Gastrocnemius medialis (tissue), 4 donors: ENCODE measurements at places on chromosomes 5 and 9. TPM values are rescaled to one million over a fixed set of nuclear protein-coding genes. Genes with fewer than 3 reads are reported as not detected.
A peak's percentile ranks its signal among the peaks of the same experiment; 100 is the strongest.

Gene RUSC2
- 166 TPM for total RNA-seq

Gene DOK3
- total RNA-seq, result 5.1 TPM

Gene TNFSF15
- not detected for total RNA-seq

Gene CDC20B
- not detected for total RNA-seq

Gene PCDHAC2
- 0.03 TPM for total RNA-seq

Gene PCA3
- total RNA-seq, result not detected

Gene RANBP3L
- 2.5 TPM for total RNA-seq

Gene MAST4
- 24.1 TPM for total RNA-seq

Gene PCDHB11
- 0.61 TPM for total RNA-seq

Gene ABO
- total RNA-seq, result 0.24 TPM

Gene SLC34A1
- not detected for total RNA-seq

Gene DMRT3
- total RNA-seq, result 0.29 TPM

- no peaks in the 10 kb centered on the region for H3K4me1 ChIP-seq
- DNase-seq, result no peak
- no peaks in the 10 kb centered on the region for H3K36me3 ChIP-seq
- H3K27me3 ChIP-seq, result no peaks in the 10 kb centered on the region
- H3K4me3 ChIP-seq, result no peak overlapping the region
- H3K27ac ChIP-seq, result no peak overlapping the region
Observed at GRCh38 chr5:54049144-54049543, 261.2 kb downstream of the ARL15 start.

GRCh38 chr9:136193891-136194279 is 11.0 kb downstream of the LHX3 start:
- H3K4me3 ChIP-seq, result no peak overlapping the region
- H3K4me1 ChIP-seq, result no peaks in the 10 kb centered on the region
- no peaks in the 10 kb centered on the region for H3K36me3 ChIP-seq
- no peak for DNase-seq

DNA sequence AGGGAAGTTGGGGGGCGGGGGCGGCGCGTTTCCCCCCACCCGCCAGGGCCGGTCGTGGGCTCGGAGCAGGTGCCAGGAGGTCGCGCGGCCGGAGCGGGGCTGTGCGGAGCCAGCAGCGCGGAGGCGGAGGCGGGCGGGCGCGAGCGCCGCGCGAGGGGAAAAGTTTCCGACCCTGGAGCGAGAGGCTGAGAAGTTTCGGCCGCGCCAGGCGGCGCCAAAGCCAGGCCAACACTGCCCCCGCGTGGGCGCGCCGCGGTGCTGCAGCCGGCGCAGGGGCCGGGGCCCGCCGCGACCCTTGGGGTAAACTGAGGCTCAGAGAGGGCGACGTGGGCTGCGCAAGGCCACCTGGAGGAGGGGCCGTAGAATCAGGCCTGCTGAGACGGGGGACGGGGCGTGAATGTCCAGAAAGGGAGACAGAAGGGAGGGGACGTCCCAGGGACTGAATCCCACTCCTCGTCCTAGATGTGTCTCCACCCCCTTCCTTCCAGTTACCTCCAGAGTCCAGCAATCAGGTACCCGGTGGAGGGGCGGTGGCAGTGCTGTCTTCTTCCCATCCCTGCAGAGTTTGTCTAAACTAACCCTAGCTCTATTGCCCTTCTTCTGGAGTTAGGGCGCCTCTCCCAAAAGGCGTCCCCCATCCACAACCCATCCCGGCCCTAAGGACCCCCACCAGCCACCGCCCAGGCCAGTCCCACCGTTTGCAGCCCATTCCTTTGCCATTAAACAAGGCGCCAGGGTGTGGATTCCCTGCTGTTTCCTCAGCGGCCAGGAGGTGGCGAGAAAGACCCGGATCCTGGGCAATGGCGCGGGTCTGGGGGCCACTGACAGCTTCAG is 10.2 kb downstream of the C9orf50 start:
- no peaks in the 10 kb centered on the region for H3K36me3 ChIP-seq
- peak overlapping the region; percentile 86 for H3K27ac ChIP-seq

- no peaks in the 10 kb centered on the region for H3K36me3 ChIP-seq
- H3K4me3 ChIP-seq, result no peak overlapping the region
- peaks cover 8% of the 10 kb centered on the region for H3K4me1 ChIP-seq
- H3K27me3 ChIP-seq, result no peaks in the 10 kb centered on the region
- peak overlapping the region; percentile 18 for H3K27ac ChIP-seq
- no peak for DNase-seq
Observed at GRCh38 chr5:96247708-96248107, 185.3 kb downstream of the PCSK1 start.

- no peaks in the 10 kb centered on the region for H3K4me1 ChIP-seq
- H3K27me3 ChIP-seq, result no peaks in the 10 kb centered on the region
- H3K4me3 ChIP-seq, result no peak overlapping the region
- H3K36me3 ChIP-seq, result no peaks in the 10 kb centered on the region
Observed at GRCh38 chr5:155144956-155145355, 131.4 kb downstream of the KIF4B start.

- H3K36me3 ChIP-seq, result no peaks in the 10 kb centered on the region
- no peak for DNase-seq
- H3K4me3 ChIP-seq, result no peak overlapping the region
- H3K27ac ChIP-seq, result no peak overlapping the region
Observed at GRCh38 chr5:113233606-113234005, 201.2 kb downstream of the TSSK1B start.

DNA sequence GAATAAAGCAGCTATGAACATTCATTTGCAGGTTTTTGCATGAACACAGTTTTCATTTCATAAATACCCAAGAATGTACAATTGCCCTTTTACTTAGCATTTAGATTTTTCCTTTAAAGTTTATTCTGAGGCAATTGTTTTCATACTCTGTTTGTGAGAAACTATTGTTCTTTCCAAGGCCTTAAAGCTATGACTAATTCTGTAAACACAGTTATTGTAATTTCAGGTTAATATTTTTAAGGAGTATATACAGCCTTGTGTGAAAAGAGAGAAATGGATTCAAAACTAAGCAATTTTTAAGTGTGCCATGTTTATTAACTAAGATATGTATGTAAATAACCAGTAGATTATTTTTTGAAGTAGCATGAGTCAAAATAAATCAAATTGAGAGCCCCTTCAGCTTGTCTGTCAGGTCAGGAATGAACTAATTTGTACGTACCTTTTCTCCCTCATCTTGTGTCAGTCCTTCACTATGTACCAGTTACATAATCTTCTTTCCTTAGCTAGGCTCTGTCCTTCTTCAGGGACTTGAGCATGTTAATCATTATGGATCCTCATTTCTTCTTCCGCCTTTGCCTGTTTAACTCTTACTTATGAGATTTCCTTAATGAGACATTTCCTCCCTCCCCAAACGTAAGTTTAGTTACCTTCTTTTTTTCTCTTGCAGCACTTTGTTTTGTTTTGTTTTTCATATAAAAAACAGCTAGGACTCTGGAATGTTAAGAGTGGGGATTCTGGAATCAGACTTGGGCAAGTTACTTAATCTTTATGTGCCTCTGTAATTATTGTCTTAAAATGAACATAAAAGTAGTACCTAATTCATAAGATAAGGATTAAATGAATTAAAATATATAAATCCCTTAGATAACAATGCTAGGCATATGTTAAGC is 63.6 kb downstream of the NIPBL start:
- H3K4me1 ChIP-seq, result peaks cover 27% of the 10 kb centered on the region
- no peak overlapping the region for H3K27ac ChIP-seq
- no peaks in the 10 kb centered on the region for H3K36me3 ChIP-seq
- H3K27me3 ChIP-seq, result no peaks in the 10 kb centered on the region
- DNase-seq, result no peak

- H3K4me1 ChIP-seq, result no peaks in the 10 kb centered on the region
- H3K27ac ChIP-seq, result no peak overlapping the region
- no peak overlapping the region for H3K4me3 ChIP-seq
- DNase-seq, result no peak
- no peaks in the 10 kb centered on the region for H3K36me3 ChIP-seq
Observed at GRCh38 chr5:62692946-62693713, 114.5 kb downstream of the LRRC70 start.

- H3K4me1 ChIP-seq, result peaks cover 3% of the 10 kb centered on the region
- no peak overlapping the region for H3K27ac ChIP-seq
- H3K27me3 ChIP-seq, result no peaks in the 10 kb centered on the region
Observed at GRCh38 chr9:78612091-78612490, 315.2 kb downstream of the PSAT1 start.

DNA sequence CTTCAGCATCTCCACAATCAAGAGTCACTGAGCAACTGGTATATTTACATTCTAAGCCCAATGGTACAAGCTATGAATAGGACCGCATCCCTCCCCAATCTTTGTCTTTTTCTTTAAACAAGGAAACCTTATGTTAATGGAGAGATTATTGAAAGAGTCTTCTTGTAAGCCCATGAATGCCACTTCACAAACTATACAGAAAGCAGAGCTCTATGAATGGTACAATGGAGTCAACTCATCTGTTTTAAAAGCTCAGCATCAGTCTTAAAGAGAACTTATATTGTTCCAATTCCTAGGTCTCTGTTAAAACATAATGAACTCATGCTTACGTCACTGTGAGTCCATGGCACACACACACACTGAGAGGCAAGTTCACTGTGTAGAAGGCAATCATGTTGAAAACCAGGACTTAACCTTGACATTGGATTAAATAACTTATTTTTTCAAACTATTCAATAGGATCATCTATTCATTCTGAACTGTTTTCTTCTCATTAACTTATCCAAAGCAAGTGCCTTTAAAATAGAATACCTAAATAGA is 4.5 kb downstream of the NREP start:
- no peak for DNase-seq
- no peak overlapping the region for H3K27ac ChIP-seq
- H3K36me3 ChIP-seq, result no peaks in the 10 kb centered on the region
- no peak overlapping the region for H3K4me3 ChIP-seq
- peaks cover 83% of the 10 kb centered on the region for H3K4me1 ChIP-seq
- H3K27me3 ChIP-seq, result no peaks in the 10 kb centered on the region

DNA sequence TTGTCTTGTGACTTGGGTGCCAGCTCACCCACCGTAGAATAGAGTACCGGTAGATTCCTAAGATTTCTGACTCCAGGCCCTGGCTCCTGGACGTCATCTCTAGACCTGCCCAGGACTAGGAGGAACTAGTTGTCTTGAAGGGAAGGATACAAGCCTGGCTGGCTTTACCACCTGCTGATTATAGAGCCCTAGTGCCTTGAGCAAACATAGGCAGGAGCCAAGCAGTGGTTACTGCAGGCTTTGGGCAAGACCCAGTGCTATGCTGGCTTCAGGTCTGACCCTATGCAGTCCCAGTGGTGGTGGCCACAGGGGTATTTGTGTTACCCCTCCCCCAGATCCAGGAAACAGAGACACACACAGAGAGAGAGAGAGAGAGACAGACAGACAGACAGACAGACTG is 606.2 kb downstream of the PDE4D start:
- no peak overlapping the region for H3K4me3 ChIP-seq
- H3K27ac ChIP-seq, result peak overlapping the region; percentile 41
- no peaks in the 10 kb centered on the region for H3K27me3 ChIP-seq
- H3K36me3 ChIP-seq, result no peaks in the 10 kb centered on the region

DNA sequence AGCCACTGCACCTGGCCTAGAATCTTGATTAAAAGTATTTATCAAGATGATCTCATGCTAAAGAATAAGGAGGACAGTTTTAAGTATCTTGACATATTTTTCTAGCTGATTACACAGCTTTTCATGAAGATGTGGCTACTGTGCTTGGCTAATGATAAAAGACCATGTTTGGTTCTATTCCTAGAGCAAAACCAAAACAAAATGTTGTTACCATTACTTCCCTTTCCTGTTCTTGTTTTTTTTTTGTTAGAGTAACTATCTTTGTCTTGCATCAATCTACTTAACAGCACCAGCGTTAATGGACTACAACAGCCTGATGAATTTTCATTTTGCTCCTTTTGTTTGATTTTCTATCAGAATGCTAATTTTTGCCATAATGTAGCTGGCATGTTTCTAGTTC is 86.2 kb upstream of the DHFR start:
- H3K36me3 ChIP-seq, result peaks cover 2% of the 10 kb centered on the region
- no peaks in the 10 kb centered on the region for H3K27me3 ChIP-seq
- no peak for DNase-seq
- no peak overlapping the region for H3K4me3 ChIP-seq
- no peak overlapping the region for H3K27ac ChIP-seq

- peaks cover 25% of the 10 kb centered on the region for H3K4me1 ChIP-seq
- H3K27ac ChIP-seq, result peak overlapping the region; percentile 90
- no peaks in the 10 kb centered on the region for H3K36me3 ChIP-seq
- no peak overlapping the region for H3K4me3 ChIP-seq
- H3K27me3 ChIP-seq, result no peaks in the 10 kb centered on the region
- DNase-seq, result no peak
Observed at GRCh38 chr5:107218457-107219193, 452.1 kb downstream of the EFNA5 start.

DNA sequence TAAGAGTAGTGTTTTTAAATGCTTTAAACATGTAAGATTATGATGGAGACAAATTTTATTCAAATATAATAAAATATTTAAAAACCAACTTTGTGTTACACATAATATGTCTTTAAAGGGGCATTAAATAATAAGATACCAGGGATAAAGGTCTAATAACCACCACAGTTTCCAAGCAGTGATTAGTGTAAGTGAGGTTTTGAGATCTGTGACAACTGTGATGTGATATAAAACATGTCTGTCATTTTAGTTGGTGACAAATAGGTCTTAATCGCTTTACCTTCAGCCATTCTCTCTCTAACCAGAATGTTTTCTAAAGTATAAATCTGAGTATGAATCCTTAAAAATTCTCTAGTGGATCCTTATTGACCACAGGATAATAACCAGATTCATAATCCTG is 28.1 kb downstream of the PPIP5K2 start:
- H3K4me3 ChIP-seq, result no peak overlapping the region
- DNase-seq, result no peak
- H3K27ac ChIP-seq, result no peak overlapping the region
- H3K4me1 ChIP-seq, result no peaks in the 10 kb centered on the region
- H3K36me3 ChIP-seq, result peaks cover 30% of the 10 kb centered on the region

- H3K27me3 ChIP-seq, result no peaks in the 10 kb centered on the region
- no peak overlapping the region for H3K4me3 ChIP-seq
- H3K4me1 ChIP-seq, result no peaks in the 10 kb centered on the region
- no peak for DNase-seq
- H3K36me3 ChIP-seq, result no peaks in the 10 kb centered on the region
Observed at GRCh38 chr9:18281291-18281690, 192.7 kb upstream of the ADAMTSL1 start.

GRCh38 chr5:118354797-118355196 is 633.5 kb downstream of the DTWD2 start:
- no peak overlapping the region for H3K4me3 ChIP-seq
- DNase-seq, result no peak
- H3K4me1 ChIP-seq, result no peaks in the 10 kb centered on the region

DNA sequence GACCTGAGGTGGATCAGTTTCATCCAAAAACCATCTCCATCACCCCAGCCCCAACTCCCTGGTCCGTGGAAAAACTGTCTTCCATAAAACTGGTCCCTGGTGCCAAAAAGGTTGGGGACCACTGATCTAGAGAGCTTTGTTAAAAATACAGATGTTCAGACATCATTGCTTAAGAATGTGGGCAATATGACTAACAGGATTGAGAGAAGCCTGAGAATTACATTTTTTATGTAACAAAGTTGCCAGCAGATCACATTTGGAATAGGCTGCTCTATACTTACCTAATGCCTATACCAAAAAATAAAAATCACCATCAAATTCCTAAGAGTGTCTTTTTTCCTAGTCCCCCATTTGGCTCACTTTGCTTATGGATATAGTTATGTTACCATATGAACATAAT is 143.3 kb downstream of the RAPGEF6 start:
- H3K27ac ChIP-seq, result no peak overlapping the region
- no peak overlapping the region for H3K4me3 ChIP-seq
- no peaks in the 10 kb centered on the region for H3K4me1 ChIP-seq
- no peak for DNase-seq
- no peaks in the 10 kb centered on the region for H3K36me3 ChIP-seq
- no peaks in the 10 kb centered on the region for H3K27me3 ChIP-seq

- no peaks in the 10 kb centered on the region for H3K36me3 ChIP-seq
- no peak overlapping the region for H3K27ac ChIP-seq
- no peaks in the 10 kb centered on the region for H3K27me3 ChIP-seq
- H3K4me1 ChIP-seq, result no peaks in the 10 kb centered on the region
Observed at GRCh38 chr5:58722160-58722559, 139.3 kb downstream of the RAB3C start.
